ENCODE measurements at places on chromosomes 16 and 17.

DNA sequence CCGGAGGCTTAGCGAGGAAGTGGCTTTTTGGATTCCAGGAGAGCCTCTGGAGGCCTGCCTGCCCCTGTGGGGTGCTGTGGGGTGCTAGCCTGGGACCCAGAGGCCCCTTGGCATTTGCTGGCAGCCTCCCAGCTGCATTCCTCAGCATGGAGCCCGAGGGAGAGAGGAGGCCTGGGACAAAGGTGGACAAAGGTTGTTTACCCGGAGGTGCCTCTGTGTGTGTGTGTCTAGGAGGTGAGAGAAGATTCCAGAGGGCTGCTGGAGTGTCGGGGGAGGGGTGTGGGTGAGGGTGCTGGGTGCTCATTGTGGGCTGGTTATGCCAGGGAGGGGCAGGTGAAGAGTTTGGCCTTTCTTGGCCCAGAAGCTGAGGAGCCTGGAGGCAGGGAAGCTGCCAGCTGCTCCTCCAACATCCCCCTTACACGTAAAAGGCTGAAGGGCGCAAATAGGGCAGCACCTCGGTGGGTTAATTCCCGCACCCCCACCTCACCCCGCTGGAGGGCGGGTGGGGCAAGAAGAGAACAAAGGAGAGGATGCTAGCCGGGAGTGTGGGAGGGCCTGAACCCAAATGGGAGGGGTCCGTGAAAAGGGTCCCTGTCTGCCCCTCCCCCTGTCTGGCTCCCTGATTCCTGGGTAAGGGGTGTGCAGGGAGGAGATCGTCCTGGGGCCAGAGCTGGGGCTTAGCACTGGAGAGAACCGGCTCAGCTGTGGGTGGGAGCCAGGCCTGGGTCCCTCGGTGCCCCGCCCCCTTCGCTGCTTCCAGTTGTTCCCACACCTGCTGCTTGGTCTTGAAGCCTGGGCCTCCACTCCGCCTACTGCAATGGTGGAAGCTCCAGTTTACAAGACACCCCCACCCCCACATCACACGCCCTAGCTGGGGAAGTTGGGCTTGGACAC is 9.9 kb downstream of the HEXIM2 start:
- DNase-seq = peak; percentile 74

DNA sequence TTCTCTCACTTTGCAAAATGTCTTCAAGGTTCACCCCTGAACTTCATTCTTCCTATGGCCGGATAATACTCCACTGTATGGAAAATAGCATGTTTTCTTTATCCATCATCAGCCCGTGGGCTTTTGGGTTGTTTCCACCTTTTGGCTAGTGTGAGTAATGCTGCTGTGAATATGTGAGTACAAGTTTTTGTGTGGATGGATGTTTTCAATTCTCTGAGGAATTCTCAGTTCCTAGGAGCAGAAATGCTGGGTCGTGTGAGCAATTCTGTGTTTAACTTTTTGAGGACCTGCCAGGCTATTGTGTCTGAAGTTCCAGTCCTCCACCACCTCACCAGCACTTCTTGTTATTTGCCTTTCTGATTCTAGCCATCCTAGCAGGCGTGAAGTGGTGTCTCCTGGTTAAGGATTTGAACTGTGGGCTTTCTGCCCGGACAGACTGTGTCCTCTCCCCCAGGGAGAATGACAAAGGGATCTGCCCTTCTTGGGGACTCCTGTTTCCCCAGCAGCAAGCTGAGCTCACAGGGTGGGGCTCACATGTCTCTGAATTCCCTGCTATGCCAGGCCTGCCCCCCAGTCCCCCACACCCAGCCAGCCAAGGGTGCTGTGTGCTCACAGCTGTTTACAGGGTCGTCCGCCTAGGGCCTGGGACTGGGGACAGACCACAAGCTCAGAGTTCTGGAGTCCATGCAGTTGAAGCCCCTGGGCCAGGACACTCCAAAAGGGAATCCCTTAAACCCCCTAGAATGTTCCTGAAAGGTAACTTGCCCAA is 92.2 kb upstream of the CIBAR2 start:
- DNase-seq = no peak

DNA sequence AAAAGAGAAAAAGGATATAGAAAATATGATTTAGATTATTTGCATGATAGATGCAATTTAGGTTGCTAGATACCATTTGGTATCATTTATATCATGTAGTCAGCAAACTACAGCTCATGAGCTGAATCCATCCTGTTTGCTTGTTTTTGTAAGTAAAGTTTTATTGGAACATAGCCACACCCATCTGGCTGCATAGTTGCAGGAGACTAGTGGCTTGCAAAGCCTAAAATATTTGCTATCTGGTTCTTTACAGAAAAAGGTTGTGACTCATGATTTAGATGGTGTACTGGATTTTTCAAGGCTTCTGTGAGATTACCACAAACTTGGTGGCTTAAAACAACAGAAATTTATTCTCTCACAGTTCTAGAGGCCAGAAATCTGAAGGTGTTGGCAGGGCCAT is 49.9 kb downstream of the MAP2K4 start:
- no peak for DNase-seq

DNA sequence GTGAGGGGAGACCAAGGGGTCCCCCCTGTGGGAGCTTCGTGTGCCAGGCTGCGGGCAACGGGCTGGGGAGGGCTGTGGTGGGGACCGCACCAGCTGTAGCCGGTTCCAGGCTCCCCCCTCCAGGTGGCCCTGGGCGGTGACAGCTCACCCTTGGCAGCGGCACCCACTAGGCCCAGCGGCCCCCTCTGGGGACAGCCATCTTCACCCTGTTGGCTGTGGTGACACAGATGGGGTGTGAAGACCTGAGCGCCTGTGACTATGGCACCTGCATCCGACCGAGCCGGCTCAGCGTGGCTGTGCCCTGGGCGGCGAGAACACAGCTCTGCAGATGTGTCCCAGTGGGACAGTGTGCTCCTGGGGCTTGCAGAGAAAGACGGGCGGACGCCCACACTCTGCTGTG is 1.1 kb upstream of the C1QTNF8 start:
- DNase-seq = no peak

GRCh38 chr16:50282955-50283631 is 16.7 kb downstream of the ADCY7 start:
- DNase-seq = no peak

GRCh38 chr16:30948667-30949649 is at the start of gene ORAI3:
ORAI3 (plus strand) TSS chr16:30949068; CDS start chr16:30949290, 222 bp downstream.
- peak; percentile 87 for DNase-seq

GRCh38 chr16:82070656-82071369 is 35.8 kb downstream of the HSD17B2 start:
- DNase-seq = no peak

DNA sequence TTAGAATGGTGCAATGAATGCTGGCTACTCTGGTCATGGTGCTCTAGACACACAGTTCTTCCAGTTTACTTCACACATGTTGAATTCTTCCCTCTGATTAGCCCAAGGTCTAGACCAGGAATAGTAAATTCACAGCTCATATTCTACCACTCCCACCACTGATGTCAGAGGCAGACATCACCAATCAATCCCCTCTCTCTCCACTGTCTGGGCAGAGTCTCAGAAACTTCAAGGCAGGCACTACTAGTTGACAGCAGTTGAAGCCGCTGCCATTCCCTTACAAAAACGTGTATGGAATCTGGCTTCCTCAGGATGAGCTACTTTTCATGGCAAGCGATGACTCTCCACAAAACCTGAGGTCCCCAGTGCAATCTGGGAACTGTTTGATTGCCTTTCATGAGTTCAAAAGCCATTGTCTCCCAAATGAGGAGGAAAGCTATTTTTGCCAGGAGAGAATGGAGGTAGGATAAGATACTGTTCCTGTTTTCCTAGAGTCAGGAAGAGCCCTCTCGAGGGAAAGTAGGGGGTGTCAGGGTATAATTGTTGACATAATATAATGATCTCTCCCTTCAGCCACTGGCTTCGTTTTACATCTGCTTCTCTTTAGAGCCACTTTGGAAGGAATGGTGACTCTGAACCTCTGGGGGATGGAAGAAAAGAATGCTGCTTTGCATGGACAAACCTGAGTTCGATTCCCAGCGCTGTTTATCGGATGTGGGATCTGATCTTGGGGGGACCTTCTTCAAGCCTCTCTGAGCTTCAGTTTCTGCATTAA is 90.0 kb downstream of the FOXL1 start:
- DNase-seq = peak; percentile 62
